ENCODE measurements at places on chromosomes 2 and 18. TPM values are rescaled to one million over a fixed set of nuclear protein-coding genes. Genes with fewer than 3 reads are reported as not detected.

DNA sequence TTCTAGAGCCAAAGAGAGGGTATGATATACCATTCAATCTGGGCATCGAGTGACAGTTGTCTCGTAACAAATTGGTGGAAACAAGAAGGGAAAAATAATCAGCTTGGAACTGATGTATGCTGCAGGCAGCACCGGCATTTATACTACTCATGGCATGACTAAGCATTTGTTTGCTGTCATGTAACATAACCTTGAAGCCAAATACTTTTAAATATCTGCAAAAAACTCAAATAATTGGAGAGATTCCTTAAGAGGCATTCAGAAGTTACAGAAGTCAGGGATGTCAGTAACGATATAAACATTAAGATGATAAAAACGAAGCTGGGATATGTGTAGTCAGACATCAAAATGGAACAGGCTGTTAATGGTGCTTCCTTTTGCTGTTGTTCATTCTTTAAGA lies 157.3 kb upstream of the MMADHC start:
- no peak for DNase-seq
- H3K4me3 ChIP-seq = no peak overlapping the region
- H3K4me1 ChIP-seq = no peaks in the 10 kb centered on the region
- H3K27me3 ChIP-seq = no peaks in the 10 kb centered on the region
- H3K36me3 ChIP-seq = no peaks in the 10 kb centered on the region

GRCh38 chr2:162149940-162150339 lies 2.1 kb downstream of the GCG start:
- H3K4me1 ChIP-seq = no peaks in the 10 kb centered on the region
- no peaks in the 10 kb centered on the region for H3K27me3 ChIP-seq
- H3K4me3 ChIP-seq = no peak overlapping the region

NEU4 gene
- 1.1 TPM for total RNA-seq

CPLX4 gene
- total RNA-seq = not detected

Measured in endodermal cell (in vitro differentiated cells).